ENCODE measurements at places on chromosomes 13 and 19.

- no peak for DNase-seq
Measured at GRCh38 chr13:46475541-46475991, 77.4 kb upstream of the LRCH1 start.

DNA sequence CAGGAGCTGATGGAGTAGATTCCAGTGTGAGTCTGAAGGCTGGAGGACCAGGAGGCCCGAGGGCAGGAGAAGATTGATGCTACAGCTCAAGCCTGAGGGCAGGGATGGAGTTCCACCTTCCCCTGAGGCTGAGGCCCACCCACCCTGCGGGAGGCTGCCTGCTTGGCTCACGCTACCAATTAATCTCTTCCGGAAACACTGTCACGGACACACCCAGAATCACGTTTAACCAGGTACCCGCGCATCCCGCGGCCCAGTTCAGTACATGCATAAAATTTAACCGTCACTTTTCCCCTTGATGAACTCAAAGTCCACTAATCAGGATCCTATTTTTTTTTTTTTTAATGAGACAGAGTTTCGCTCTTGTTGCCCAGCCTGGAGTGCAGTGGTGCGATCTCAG is 5.2 kb upstream of the ZNF628 start:
- no peak for DNase-seq

DNA sequence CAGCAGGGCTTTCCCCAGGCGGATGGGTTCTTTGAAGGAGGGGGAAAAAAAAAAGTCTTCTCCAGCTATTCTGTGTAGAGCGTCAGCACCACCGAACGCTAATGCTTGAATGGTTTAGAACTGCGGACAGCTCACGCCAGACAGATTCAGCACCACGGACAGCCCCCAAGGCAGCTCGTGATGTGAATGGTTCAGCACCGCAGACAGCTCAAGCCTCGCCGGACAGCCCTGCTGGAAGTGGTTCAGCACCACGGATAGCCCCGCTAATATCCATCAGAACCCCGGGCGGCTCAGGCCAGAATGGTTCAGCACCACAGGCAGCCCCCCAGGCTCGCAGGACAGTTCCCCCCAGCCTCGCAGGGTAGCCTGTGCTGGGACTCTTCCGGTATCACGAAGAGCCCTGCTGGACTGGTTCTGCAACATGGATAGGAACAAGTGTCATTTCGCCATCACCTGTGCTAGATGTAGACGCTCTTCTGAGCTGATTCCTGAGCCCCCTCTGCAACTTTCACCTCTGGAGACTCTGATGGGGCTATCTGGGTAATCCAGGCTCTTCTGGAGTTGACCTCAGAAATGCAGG is 4.9 kb upstream of the SMIM17 start:
- no peak for DNase-seq

- peak; percentile 32 for DNase-seq
Measured at GRCh38 chr13:24252136-24252535, 57.2 kb upstream of the C1QTNF9 start.

DNA sequence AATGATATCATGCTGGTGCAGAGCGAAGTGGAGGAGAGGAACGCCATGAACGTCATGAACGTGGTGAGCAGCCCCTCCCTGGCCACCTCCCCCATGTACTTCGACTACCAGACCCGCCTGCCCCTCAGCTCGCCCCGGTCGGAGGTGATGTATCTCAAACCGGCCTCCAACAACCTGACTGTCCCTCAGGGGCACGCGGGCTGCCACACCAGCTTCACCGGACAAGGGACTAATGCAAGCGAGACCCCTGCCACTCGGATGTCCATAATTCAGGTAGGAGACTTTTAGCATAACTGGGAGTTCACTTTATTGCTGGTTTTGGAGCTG is 3.3 kb downstream of the PCDH17 start:
- DNase-seq, result no peak

DNA sequence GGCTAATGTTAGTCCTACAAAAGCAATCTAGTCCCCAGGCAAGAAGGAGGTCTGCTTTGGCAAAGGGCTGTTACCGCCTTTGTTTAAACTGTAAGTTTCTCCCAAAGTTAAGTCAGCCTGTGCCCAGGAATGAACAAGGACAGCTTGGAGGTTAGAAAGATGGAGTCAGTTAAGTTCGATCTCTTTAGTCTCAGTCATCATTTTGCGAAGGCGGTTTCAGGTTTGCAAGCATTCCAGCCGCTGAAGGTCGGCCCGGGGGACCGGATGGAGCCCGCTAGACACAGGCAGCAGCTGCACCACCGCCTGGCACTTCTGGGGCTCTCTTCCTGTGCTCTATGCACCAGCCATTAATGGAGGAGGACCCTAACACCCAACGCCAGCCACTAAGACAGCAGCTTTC is 91.3 kb downstream of the STK24 start:
- DNase-seq, result no peak
